SHP77 treated with DMSO at 0.1 percent for 48 hours (cell line): ENCODE measurements at places on chromosomes 12 and 14.
A peak's percentile ranks its signal among the peaks of the same experiment; 100 is the strongest.

- DNase-seq = no peak
Measured at GRCh38 chr14:87108726-87109125, 884.3 kb downstream of the GALC start.

DNA sequence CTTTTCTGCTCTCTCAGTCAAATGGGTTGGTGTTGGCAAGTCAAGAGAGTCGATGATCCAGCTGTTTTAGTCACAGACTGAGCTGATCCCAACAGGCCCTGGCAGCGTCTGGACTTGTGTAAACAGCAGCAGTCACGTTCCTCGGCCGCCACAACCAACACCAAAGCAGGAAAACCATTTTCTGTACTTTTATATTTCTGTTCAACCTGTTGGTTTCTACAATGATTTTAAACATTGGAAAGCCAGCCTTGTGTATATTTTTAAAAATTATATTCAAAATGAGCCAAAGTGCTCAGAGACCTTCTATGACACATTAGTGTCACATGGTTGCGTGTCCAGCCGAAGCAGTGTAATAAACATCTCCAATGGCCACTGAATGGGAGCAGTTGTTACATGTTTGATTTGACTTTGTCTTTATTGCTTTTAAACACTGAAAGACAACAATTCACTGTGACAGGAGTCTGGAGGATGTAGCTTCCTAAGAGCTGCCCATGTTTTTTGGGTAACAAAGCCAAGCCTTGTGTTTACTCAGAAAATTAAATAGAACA lies 5.9 kb upstream of the SIVA1 start:
- peak; percentile 26 for DNase-seq

GRCh38 chr12:19201661-19202060 lies 72.1 kb downstream of the PLEKHA5 start:
- no peak for DNase-seq

DNA sequence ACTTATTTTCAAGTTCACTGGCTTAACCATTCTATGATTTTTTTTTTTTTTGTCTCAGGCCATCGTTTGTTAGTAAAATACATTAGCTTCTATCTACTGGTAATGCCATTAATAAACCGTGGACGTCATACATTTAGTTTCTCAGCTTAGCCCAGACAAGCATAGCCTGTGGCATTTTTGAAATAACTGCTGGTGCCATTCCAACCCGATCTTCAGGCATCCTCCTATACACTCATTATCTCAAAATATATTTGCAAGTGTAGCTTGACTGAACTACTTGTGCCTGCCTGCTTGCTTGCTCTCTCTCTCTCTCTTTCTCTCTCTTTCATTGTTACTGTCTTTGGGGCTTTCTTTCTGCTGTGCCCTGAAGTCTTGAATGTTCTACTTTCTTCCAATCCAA lies 12.7 kb upstream of the MBIP start:
- no peak for DNase-seq

DNA sequence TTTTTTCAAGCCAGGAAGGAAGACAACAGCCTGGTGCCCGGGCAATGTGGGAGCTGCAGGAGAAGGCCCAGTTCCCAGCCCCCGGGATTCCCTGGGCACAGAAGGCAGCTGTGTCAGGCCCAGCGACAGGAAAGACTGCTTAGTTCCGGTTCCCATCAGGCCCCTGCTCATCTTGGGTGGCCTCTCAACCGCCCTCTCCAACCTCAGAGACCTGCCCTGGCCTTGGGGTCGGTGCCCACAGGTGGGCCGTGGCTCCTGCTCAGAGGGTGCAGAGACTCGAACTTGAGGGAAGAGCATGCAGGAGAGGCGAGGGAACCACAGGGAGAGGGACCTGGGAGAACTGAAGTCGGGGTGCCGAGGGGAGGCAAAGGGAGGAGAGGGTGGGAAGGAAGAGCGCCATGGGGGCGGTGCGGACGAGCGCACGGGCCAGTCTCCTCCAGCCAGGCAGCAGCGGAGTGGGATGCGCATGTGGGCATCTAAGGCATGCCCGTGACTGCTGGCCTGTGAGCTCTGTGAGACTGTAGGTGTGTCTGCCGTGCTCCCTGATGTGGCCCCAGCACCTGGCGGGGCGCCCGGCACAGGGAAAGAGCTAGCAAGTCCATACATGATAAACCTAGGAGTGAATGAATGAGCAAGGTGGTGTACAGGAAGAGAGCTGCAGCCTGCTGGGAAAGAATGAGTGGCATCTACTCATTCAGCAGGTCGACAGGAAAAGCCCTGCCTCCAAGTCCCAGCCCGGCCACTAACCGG lies 42.7 kb downstream of the SSH1 start:
- no peak for DNase-seq

GRCh38 chr12:86193931-86194330 lies 62.3 kb downstream of the MGAT4C start:
- no peak for DNase-seq

GRCh38 chr12:104207416-104208205 lies 8.0 kb upstream of the TXNRD1 start:
- no peak for DNase-seq

DNA sequence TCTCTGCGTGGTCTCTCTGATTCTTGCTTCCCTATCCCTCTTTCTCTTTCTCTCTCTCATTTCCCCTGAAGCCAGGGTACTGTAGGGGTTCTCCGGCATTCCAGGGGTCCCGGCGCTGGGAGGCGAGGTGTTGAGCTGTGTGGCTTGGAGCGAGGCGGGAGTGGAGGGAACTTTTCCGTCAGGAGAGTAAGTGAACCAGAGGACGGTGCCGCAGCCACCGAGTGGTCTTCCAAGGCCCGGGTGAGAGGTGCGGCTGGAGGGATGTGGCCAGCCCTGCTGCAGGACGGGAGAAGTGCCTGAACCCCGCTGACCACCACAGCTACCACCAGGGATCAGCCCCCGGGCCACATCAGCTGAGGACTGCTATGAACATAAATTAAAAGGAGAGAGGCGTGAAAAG lies 68.2 kb upstream of the FAM181A start:
- no peak for DNase-seq

DNA sequence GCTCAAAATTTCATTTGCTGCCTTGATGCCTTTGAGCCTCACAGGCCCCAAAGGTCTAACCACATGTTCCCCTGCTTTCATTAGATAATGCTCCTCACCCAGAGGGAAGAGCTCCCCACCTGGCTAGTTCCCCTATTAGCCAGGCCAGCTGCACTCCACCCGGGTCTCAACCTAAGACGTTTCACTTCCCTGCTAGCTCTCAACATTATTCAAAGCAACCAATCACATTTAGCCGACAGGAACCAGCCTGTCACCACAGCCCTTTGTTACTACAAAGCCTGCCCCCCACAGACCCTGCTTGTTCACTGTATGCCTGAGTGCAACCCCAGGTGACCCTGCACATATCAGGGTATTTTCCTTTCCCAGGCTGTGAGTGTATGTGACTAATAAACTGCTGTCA lies 78.6 kb downstream of the SLC15A5 start:
- no peak for DNase-seq

DNA sequence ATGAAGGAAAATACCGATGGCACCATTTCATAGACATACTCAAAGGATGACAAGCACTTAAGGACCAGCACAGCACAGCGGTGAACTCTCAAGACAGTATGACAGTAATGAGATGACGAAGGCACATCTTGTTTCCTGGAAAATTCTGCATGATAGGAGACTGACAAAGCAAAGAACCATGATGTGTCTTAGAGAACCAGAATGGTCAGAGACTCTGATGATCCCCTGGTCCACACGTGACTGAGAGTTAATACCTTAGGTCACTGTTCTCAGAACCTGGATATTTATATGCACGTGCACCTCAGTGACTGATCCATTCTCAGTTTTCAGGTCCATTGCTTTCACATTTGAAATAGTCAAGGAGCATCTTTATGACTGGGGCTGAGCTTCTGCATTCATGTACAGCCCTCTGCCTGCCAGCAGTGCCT lies 35.3 kb downstream of the PROX2 start:
- DNase-seq = no peak

GRCh38 chr14:97196336-97196735 lies 399.2 kb downstream of the VRK1 start:
- no peak for DNase-seq

DNA sequence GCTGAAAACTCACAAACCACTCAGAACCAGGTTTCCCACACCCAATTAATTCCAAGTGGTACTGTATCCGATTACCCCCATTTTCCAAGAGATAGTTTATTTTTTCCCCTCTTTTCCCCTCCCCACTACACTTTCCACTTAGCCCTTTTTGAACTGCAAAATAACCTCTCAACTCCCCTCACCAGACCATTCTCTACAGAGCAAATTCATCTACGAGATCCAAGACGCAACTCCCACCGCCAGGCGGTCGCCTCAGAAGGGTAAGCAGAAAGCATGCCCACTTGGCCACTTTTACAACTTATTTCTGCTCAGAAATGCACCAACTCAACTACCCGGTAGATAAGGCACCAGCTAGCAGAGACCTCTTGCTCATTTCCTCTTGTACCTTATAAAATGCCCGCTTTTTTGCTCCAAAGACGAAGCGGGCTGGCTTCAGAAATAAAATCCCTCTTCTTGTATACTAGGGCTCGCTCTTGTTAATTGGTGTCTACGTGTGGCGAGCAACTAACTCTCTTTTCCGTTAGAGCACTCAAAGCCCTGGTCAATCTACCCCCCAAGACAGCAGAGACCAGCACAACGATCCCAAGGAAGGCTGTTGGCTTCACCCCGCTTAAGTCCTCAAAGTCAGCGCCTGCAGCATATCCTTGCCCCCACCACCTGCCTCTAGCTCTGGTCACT lies 910 bp upstream of the SRP54 start:
- no peak for DNase-seq

- no peak for DNase-seq
Measured at GRCh38 chr14:92625213-92625612, 111.6 kb downstream of the RIN3 start.

DNA sequence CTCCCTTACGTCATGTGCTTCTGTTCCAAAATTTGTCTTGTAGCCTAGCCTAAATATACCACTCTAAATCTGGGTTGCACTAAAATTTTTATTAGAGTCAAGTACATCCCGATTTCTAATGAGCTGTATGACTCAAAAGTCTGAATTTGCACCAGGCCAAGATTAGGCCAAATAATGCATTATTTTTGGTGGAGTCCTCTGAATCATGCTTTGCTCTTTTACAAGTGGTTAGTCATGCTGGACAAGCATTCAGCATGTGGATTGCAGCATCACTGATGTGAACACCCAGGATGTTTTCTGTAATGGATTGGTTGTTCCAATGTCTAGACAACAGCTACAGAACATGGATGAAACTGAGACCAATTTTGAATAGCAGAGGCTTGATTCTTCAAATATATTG lies 23.7 kb downstream of the HEBP1 start:
- DNase-seq = no peak

GRCh38 chr14:38880643-38881524 lies 222.2 kb downstream of the SEC23A start:
- DNase-seq = no peak

- no peak for DNase-seq
Measured at GRCh38 chr12:98227162-98227561, 288.2 kb upstream of the TMPO start.
